ENCODE measurements at places on chromosomes 3 and 15.

- DNase-seq, result no peak
Observed at GRCh38 chr3:96266395-96267190, 547.8 kb upstream of the EPHA6 start.

DNA sequence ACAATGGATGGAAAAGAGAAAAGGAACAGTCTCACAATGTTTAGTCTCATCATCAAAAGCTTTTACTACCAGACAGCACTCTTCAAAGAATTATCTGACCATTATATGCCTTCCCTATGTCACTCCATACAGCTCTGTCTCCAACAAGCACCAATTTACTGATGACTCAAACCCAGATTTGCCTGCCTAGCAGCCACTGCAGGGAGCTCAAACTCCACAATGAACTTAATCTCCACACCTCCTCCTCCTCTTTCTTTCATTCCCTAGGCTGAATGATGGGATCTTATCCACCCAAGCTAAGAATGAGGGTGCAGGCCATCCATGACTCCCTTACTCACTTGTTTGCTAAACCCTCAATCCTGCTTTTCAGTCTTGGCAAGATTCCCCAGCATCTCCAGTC is 45.5 kb downstream of the NBEAL2 start:
- DNase-seq, result no peak

GRCh38 chr3:14093831-14094230 is 30.8 kb downstream of the CHCHD4 start:
- DNase-seq, result no peak

DNA sequence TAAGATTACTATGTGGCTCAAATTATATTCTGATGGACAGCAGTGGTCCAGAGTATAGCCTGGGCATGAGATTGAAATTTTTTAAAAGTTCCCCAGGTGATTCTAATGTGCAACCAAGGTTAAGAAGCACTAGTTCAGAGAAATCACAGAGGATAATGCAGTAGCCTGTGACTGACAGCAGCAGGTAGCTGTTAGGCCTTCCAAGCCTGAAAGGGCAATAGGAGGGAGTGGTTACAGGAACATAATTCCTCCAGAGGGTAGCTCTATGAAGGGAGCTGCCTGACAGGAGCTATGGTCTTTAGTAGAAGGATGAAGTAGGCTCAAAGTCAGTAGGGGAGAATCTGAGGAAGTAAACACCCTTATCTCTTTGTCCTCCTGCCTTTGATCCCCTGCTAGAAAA is 342.9 kb upstream of the PPP2R3A start:
- no peak for DNase-seq

DNA sequence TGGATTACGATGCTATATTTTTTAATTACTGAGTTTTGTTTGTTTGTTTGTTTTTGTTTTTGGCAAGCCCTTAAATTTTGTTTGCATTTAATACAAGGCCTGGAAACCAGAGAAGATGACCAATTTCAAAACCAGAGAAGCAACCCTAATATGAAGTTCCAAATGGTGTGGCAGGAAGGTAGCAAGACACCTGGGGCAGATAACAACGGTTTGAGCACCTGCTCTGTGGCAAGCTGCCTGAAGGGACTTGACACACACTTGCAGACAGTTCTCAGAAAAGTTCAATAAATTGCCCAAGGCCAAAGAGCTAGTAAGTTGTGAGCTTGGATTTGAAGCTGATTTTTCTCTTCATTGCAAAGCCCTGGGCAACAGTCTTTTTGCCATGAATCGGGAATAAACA is 151.2 kb upstream of the UBE2E1 start:
- no peak for DNase-seq

DNA sequence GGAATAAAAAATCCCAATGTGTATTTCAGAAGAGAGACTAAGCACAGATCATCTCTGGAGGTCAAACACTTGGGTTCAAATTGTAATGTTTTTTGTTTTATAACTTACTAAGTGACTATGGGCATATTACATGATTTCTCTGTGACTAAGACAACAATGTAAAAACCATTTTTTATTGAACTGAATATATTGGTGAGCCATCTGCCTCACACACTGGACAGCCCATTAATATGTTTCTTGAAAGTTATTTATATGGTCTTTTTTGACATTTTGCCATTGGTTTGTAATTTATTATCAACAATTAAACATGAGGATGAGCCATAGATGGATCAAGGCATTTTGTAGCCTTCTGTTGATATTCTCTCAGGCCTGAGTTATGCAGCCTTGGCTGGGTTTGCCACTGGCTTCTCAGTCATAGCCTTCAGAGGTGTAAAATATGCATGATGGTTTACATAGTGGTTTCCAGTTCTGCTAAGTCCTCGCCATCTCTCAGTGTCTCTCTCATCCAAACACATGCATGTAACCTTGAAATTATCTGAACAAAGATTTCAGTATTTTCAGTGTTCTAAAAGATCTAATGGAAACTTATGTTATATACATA is 997.2 kb downstream of the DIPK2A start:
- no peak for DNase-seq

DNA sequence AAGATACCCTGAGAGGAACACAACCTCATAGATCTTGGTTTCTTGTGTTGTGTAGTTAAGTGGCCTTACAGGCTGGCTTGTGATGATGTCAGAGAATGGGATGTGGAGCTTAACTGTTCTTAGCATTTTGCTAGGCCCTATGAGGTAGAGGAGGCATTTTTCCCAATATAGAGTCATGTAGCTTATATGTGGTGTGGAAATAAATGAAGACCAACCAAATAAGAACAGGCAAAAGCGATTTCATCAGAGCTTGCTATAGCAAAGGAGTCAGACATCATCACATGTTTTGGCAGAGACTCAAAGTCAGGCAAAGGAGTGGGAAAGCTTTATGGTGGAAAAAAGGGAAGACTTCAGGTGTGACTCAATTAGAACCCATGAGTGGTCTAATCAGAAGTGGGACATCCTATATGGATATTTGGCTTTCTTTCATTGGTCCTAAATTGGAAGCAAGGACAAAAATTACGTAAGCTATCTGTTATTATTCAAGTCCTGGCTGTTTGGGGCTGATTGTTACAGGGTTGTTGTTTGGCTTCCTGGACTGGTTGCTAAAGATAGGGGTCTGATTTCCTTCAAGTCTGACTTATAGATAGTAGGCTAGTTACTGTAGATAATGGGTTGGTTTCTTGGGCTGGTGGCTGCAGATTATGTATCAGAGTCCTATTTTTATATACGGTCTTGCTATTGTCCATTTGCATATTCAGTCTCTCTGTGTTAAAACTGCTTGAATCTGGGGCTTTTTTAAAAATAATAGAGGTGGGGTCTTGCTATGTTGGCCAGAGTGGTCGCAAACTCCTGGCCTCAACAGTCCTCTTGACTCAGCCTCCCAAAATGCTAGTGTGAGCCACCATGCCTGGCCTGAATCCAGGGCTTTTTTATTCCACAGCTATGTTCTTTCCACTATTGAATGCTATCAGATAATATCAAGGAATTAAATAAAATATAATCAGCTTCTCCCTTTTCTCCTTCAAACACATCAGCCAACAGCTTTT is 30.3 kb upstream of the SETD2 start:
- DNase-seq, result no peak

GRCh38 chr3:57977818-57978235 is 30.4 kb upstream of the FLNB start:
- no peak for DNase-seq

GRCh38 chr3:106006571-106006970 is 137.8 kb upstream of the CBLB start:
- DNase-seq, result no peak
